Keratinocyte (primary cell): ENCODE measurements at places on chromosomes 7 and 10. TPM values are rescaled to one million over a fixed set of nuclear protein-coding genes. Genes with fewer than 3 reads are reported as not detected.

- no peak for DNase-seq
Measured at GRCh38 chr7:117095055-117095454, 141.8 kb downstream of the ST7 start.

DNA sequence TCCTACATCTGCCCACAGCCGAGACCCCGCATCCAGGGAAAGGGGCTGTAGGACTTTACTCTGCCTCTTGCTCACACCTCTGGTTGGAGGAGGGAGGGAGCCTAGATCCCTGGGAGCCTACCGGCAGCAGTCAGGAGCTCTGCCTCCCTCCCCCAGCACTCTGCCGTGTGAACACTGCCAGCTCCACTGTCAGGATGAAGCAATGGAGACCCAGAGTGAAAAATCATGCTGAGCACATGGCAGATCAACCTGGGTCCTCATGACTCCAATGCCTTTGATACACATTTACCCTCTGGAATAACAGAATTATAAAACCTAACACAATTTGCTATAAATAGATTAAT, 477.7 kb downstream of the TNS3 start:
- no peak for DNase-seq

DNA sequence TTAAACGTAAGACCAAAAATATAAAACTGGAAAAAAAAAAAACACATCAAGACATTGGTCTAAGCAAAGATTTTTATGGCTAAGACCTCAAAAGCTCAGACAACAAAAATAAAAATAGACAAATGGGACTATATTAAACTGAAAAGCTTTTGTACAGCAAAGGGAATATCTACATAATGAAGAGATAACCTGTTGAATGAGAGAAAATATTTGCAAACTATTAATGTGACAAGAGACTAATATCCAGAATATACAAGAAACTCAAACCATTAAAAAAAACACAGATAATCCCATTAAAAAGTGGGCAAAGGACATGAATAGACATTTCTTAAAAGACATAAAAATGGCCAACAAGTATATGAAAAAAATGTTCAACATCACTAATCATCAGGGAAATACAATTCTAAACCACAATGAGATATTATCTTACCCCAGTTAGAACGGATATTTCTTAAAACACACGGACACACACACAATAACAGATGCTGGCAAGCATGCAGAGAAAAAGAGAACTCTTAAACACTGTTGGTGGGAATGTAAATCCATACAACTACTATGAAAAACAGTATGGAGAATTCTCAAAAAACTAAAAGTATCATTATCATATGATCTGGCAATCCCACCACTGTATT, 28.8 kb downstream of the CNOT4 start:
- no peak for DNase-seq

DNA sequence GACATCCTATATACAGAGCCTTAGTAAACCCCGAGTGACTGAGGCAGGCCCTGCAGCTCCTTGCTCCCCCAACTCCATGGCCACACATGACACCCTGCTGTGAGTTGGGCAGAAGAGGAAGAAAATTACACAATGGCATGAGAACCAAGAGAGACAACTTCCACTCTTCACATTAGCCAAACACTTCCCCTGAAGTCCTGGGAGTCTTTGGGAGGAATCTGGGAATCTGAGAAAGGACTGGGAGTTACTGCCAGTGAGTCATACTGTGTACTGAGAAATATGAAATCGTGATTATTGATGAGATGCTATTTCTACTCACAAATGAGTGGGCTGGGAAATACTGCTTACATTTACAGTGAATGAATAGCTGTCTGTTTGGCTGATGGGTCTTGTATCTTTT, 116.6 kb downstream of the SPAG6 start:
- no peak for DNase-seq

DNA sequence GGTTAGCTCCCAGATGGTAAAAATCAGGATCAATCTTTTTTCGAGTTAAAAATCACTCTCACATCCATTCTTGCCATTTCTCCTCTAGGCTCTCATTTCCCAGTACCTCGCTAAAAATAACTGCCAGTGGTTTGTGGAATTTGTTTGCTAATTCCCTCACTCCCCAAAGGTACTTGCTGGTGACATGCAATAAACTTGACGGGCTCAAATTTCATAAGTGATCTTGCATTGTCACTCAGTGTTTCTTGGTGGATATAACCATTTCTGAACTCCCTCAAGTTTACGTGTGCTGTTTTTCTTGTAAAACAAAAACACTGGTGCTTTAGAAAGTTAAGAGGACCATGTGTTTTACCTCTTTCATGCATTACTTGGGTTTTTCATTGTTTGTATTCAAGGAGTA, 399.2 kb upstream of the MKI67 start:
- DNase-seq = no peak

DNA sequence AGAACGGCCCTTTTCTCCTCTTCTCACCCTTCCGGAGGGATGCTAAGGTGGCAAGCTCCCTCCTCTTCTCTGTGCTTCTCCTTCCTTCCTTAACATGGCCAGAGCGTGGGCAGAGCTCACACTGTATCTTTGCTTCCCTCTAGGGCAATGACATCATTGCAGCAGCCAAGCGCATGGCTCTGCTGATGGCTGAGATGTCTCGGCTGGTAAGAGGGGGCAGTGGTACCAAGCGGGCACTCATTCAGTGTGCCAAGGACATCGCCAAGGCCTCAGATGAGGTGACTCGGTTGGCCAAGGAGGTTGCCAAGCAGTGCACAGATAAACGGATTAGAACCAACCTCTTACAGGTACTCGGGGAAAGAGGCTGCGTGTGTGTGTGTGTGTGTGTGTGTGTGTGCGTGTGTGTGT, 36.6 kb downstream of the AP3M1 start:
- no peak for DNase-seq

DNA sequence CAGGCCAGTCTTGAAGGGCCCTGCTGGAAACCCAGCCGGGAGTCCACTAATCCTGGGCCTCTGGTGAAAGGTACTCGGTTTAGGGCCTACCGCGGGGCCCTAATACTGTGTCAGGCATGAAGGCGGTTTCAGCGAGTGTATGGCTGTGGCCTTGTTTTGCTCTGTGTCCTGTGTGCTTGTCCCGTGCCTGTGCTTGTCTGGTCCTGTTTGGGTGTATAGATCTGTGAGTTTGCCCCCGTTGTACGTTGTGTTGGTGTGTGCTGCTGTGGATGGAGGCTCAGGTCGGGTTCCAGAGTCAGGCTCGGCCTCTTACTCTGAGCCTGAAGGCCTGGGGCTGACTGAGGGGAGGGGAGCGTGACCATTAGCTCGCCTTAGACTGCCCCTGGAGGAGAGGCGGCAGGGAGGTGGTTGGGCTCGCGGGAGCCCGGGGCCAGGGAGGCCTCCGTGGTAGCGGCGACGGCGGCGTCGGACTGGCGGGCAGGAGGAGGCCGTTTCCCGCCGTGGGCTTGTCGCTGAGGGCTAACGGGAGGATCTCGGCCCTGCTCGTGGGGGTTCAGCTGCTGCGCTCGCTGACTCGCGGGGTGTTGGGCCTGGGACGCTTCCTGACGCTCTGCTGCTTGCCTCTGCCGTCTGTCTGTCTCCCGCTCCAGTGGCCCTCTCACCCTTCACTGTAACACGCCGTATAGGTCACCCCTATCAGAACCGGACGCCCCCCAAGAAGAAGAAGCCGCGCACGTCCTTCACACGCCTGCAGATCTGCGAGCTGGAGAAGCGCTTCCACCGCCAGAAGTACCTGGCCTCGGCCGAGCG, 2.6 kb downstream of the TLX1 start:
- DNase-seq = no peak

DNA sequence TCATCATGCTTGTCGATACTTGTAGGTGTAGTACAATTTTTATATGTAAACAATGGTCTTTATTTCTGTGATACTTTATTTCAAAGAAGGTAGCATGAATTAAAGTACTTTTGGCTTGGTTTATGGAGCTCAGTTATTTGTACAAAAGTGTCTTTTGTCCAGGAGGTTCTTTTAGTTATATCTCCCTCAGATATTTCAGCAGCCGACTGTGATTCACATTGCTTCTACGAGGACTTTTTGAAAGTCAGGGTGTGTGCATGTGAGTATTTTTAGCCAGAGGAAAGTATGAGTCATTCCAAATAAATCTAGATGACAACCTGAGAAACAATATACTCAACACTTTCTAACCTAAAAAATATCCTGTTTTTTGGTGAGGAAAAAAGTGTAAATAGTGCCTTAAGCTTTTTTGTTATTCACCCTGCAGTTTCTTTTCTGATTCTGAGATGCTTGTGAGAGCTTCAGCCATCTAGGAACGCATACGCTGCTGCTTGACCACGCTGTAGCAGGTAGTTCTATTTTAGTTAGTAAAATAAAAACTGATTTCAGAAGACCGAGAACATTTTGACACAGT, 595 bp upstream of the SUN1 start:
- DNase-seq = peak; percentile 90

DNA sequence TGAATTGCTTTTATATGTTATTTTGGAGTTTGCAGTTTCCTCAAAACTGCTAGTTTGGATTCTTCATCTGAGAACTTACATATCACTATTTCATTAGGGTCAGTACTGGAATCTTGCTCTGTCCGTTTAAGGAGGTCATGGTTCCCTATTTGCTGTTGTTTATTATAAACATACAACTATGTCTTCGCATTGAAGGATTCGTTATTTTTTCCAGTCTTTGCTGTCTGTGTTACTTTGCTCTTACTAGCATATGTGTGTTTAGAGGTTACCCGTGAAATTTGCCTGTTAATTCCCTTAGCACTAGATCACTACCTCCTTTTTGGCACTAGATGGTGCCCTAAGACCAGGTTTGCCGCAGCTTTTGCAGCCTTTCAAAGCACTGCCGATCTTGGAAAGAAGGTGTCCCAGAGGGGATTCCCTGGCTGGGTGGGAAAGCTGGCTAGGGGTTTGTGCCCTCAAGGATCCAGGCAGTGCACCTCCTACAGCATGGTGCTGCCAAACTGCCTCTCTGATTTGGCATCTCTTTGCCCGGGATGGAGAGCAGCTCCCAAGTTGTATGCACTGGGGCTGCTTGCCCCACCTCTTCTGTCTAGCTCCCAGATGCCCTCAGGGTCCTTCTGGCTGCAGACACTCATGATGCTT, 103.1 kb upstream of the APBB1IP start:
- peak; percentile 25 for DNase-seq

DNA sequence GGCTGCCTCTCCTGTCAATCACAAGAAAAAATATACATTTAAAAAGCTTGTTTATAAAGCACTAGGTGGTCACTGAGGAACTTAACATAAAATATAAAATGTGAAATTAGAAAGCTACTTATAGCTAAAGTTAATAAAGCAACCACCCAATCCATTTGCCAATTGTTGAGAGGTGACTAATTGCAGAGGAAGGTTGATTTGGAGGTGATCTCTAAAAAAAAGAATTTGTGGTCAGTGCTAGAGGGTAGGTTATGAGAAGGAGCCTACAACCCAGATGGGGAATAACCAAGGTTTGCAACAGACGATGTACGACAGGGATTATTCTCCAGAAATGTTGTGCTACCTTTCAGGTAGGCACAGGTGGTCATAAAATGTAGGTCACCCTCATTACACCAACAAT, 444.2 kb upstream of the C7orf33 start:
- no peak for DNase-seq

DNA sequence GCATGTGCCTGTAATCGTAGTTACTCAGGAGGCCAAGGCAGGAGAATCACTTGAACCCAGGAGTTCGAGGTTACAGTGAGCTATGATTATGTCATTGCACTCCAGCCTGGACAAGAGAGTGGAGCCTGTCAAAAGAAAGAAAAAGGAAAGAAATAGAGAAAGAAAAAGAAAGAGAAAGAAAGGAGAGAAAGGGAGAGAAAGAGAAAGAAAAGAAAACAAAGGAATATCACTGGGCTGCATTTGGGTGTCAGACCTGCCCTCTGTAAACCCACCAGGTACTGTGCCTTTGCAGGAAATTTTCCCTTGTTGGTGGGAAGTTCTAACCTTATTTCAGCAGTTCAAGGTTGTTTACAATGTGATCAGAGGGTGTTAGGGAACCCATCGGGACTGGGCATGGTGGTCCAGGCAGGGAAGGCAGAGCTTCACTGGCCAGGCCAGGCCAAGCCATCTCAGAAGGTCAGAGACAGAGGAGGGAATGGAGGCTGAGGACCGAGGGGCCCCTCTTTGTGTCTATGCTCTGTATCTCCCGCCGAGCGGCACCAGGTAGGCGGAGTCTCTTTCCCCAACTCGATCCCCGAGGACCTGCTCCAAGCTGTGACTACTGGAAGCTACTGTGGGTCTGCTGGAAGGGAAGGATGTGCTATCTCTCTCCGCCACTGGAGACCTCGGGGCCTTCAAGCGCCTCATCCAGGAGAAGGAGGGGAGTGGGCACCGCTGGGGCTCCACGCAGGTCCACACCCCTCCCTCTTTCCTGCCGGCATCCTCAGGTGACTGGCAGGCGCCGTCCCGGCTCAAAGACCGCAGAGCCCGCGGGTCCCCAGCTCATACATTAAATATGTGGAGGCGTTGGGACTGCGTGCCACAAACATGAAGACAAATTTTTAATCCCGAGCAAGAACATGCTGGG, 15.2 kb upstream of the KAZALD1 start:
- DNase-seq = no peak

DNA sequence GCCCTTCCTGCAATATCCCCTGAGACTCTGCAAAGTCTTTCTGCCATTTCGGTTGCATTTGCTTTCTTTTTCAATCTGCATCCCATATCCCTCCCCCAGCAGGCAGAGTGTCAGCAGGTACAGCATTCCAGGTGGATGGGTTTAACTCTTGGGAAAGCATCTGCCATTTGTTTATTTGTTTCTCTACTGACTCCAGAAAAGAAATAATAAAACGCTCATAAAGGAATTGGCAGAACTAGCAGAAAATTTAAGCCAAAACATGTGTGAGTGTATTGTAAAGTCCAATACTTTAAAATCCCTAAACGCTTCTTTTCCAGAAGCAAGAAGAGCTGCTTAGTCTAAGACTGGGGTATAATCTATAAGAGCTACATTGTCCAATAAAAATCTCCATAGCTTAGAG, 393.8 kb downstream of the TNS3 start:
- DNase-seq = no peak

DNA sequence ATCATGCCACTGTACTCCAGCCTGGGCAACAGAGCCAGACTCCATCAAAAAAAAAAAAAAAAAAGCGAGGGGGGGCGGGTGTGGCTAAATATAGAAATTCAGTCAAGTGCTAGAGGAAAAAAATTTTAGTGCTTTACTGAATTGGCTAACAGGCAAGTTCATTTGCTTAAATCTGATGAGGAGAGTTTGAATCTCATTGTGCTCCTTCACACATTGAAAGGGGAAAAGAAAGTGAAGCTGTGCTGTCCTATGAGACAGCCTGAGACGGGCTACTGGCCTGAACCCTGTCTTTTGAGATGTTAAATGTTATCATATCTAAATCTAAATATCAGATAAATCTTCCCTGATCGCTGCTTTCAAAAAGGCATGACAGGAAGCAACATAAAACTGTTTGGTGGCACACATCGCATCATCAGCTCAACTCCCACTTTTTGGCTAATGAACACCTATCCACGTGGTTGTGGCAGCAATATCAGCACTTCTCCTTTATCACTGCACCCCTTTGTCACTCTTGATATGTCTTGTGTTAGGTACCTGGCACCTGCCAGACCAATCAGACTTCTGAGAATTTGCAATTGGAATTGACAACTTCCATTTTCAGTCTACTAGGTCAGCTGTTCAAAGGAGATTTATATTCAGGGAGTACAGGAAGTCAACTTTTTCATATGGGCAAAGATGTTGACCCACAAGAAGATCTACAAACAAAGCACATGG, 14.0 kb upstream of the IFIT1B start:
- no peak for DNase-seq

The PANK1 gene
- polyA plus RNA-seq = 6.0 to 9.5 TPM (median 6.8 TPM) in 3 replicates

The HOXA10 gene
- 1.6 to 4.5 TPM (median 2.4 TPM) in 3 replicates for polyA plus RNA-seq

The VGF gene
- polyA plus RNA-seq = 0.04 to 0.06 TPM in 2 of 3 replicates, not detected in the other

The GRID1 gene
- polyA plus RNA-seq = 0.01 to 0.03 TPM (median 0.03 TPM) in 3 replicates

The DGKI gene
- 0.01 to 0.14 TPM in 2 of 3 replicates, not detected in the other for polyA plus RNA-seq

The OPN1SW gene
- not detected in 3 replicates for polyA plus RNA-seq

The FAM170B gene
- not detected in 3 replicates for polyA plus RNA-seq

The HOXA9 gene
- 9.0 to 40.5 TPM (median 28.1 TPM) in 3 replicates for polyA plus RNA-seq

The TMEM140 gene
- polyA plus RNA-seq = 0.17 to 0.48 TPM (median 0.45 TPM) in 3 replicates

The ANKRD7 gene
- 0.10 to 0.32 TPM (median 0.26 TPM) in 3 replicates for polyA plus RNA-seq

The ADAM12 gene
- polyA plus RNA-seq = 0.05 to 0.14 TPM (median 0.07 TPM) in 3 replicates
